Frontal cortex (tissue), 4 donors: ENCODE measurements at places on chromosomes 7 and 10. TPM values are rescaled to one million over a fixed set of nuclear protein-coding genes. Genes with fewer than 3 reads are reported as not detected.

The TMEM243 gene
- 7.7 TPM for total RNA-seq

The FGFR2 gene
- total RNA-seq = 34.2 TPM

The CRYGN gene
- total RNA-seq = under 0.01 TPM

The PAOX gene
- 7.7 TPM for total RNA-seq

The TSPAN12 gene
- 5.7 TPM for total RNA-seq

The OR2A25 gene
- not detected for total RNA-seq

The GNAT3 gene
- total RNA-seq = not detected

The EBF3 gene
- 0.82 TPM for total RNA-seq

The CARD11 gene
- total RNA-seq = 0.41 TPM

The COL1A2 gene
- 84.4 TPM for total RNA-seq

The FOXI2 gene
- not detected for total RNA-seq

The EXOC4 gene
- 286 TPM for total RNA-seq

The DGKI gene
- total RNA-seq = 98.6 TPM

The EVX1 gene
- not detected for total RNA-seq

The FAM25G gene
- not detected for total RNA-seq

The CPN1 gene
- total RNA-seq = not detected

The PPP1R17 gene
- total RNA-seq = 2.9 TPM

The GIMAP1 gene
- 0.82 TPM for total RNA-seq

The SPDYE3 gene
- not detected for total RNA-seq

The DIP2C gene
- 41.6 TPM for total RNA-seq

The UNCX gene
- total RNA-seq = not detected

The C10orf53 gene
- total RNA-seq = not detected

The LRRN3 gene
- total RNA-seq = 153 TPM

The SPDYE6 gene
- not detected for total RNA-seq

The IFIT1B gene
- 0.41 TPM for total RNA-seq

The FGF8 gene
- total RNA-seq = not detected

The PVRIG gene
- total RNA-seq = not detected

The ZWINT gene
- total RNA-seq = 5.7 TPM

The PDGFA gene
- 42.4 TPM for total RNA-seq

The GBX1 gene
- 0.41 TPM for total RNA-seq

The PRKAR2B gene
- 282 TPM for total RNA-seq

The C7orf57 gene
- under 0.01 TPM for total RNA-seq

The HMX3 gene
- not detected for total RNA-seq

The SMKR1 gene
- 3.7 TPM for total RNA-seq

The HPSE2 gene
- total RNA-seq = not detected

The KIAA1217 gene
- total RNA-seq = 4.1 TPM

The GPRIN2 gene
- 18.8 TPM for total RNA-seq

The ASB10 gene
- total RNA-seq = not detected

The CFTR gene
- under 0.01 TPM for total RNA-seq

The ACTR3C gene
- 5.3 TPM for total RNA-seq

The HPS1 gene
- total RNA-seq = 10.2 TPM

The COL28A1 gene
- 0.82 TPM for total RNA-seq

The LIPM gene
- not detected for total RNA-seq

The SPOCK2 gene
- 26.9 TPM for total RNA-seq

The PKD1L1 gene
- under 0.01 TPM for total RNA-seq

The STEAP1B gene
- total RNA-seq = 2.4 TPM

The SLC26A4 gene
- 4.1 TPM for total RNA-seq

The NCF1 gene
- under 0.01 TPM for total RNA-seq

The OR9A2 gene
- under 0.01 TPM for total RNA-seq

The FFAR4 gene
- total RNA-seq = not detected
